ENCODE measurements at places on chromosomes 6 and 20. TPM values are rescaled to one million over a fixed set of nuclear protein-coding genes. Genes with fewer than 3 reads are reported as not detected.

DNA sequence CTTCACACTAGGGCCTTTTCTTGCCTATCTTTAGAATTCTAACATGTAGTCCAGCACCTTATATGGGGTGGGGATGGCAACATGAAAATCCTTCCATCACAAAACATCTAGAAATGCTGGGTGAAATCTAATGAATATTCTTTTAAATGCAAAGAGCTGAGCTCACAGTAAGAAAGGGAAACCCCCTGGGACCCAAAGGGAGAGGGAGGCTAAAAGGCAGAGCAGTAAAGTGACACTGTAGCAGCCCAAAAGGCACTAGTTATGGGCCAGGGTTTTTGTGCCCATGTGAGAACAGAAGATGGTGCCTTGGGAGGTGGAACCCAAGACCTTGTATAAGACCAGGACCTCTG lies 66.7 kb downstream of the TRAM2 start:
- H3K27me3 ChIP-seq = no peaks in the 10 kb centered on the region
- H3K4me3 ChIP-seq = no peak overlapping the region
- peaks cover 71% of the 10 kb centered on the region for H3K4me1 ChIP-seq
- no peak overlapping the region for H3K27ac ChIP-seq
- DNase-seq = no peak

- H3K27me3 ChIP-seq = no peaks in the 10 kb centered on the region
- H3K4me1 ChIP-seq = peaks cover 11% of the 10 kb centered on the region
- no peak overlapping the region for H3K27ac ChIP-seq
- H3K4me3 ChIP-seq = no peak overlapping the region
Measured at GRCh38 chr6:150770637-150771036, 94.9 kb upstream of the MTHFD1L start.

DNA sequence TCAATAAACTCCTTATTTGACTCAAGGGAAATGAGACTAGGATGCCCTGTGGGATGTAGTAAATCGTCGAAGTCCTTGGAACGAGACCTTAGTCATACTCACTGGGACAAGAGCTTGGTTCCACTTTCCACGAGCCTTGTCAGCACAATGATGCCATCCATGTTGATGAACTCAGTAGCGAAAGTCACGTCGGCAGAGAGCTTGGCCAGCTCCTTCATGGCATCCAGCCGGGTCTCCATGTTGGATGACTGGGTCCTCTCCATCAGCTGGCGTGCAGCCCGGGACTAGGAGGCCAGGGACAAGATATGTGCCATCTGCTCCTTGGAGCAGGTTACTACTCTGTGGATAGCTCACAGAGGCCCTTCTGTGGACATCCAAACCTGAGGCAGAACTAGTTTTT lies 17.5 kb downstream of the ELMO2 start:
- DNase-seq = no peak
- H3K4me3 ChIP-seq = no peak overlapping the region
- H3K36me3 ChIP-seq = peaks cover 75% of the 10 kb centered on the region
- H3K27ac ChIP-seq = no peak overlapping the region
- H3K4me1 ChIP-seq = no peaks in the 10 kb centered on the region

Gene LKAAEAR1
- total RNA-seq = not detected

- DNase-seq = no peak
- H3K27me3 ChIP-seq = no peaks in the 10 kb centered on the region
- no peaks in the 10 kb centered on the region for H3K36me3 ChIP-seq
- H3K4me1 ChIP-seq = peaks cover 11% of the 10 kb centered on the region
- no peak overlapping the region for H3K27ac ChIP-seq
Measured at GRCh38 chr6:161918628-161919205, 644.9 kb upstream of the AGPAT4 start.

Gene BANF2
- not detected for total RNA-seq

Gene SMOC2
- 45.8 TPM for total RNA-seq

DNA sequence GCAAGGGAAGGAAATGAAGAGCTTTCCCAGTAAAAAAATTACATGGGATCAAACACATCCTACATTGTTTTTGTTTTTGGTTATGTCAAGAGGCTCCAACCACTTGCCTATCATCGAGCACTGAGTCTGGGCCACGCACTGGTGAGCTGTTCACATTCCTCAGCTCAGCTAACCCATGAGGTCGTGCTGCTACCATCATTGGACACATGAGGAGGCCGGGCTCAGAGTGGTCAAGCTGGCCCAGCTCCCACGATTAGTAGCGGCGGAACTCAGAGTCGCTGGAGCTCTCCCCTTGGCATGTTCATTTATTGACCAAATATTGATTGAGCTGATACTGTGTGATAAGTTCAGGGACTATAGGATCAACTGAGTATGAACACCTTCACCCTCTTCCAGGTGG lies 164.9 kb downstream of the CDH26 start:
- no peak for DNase-seq
- no peak overlapping the region for H3K4me3 ChIP-seq
- no peaks in the 10 kb centered on the region for H3K27me3 ChIP-seq
- H3K36me3 ChIP-seq = no peaks in the 10 kb centered on the region

- H3K36me3 ChIP-seq = no peaks in the 10 kb centered on the region
- DNase-seq = no peak
- H3K27ac ChIP-seq = no peak overlapping the region
Measured at GRCh38 chr20:63119963-63120807, 95.7 kb downstream of the YTHDF1 start.

Gene CD93
- total RNA-seq = 80.7 TPM

DNA sequence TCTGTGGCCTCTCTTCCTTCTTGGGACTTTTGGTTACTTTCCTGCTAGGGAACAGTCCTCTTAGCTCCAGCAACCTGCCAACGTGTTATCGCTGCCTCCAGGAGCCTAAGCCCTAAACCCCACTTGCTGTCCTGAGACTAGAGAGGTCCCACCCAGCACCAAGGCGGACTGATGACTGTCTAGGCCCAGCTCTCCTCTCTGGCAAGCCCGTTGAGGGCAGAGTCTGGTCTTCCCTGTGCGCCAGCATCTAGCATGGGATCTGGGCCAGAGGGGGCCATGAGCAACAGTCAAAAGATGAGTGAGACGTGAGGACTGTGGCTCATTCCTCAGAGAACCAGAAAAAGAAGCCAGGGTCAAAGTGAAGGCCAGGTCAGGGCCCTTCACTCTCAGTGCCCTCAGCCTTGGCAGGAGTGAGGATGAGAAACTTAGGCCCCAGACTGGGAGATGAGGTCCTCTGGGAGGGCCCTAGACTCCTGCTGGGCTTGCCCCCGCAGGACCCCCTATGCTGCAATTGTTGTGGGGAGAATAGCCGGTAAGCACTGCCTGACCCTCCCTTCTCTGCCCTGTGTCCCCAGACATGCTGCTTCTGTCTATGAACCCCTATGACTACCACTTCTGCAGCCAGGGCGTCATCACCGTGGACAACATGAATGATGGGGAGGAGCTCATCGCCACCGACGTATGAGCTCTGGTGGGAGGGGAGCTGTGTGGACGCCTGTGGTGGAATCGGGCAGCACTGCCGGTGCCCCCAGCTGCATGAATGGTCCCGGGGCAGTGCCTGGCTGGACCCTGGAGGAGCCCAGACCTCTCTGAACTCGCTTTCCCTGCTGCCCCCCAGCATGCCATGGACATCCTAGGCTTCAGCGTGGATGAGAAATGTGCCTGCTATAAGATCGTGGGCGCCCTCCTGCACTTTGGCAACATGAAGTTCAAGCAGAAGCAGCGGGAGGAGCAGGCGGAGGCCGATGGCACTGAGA lies 30.9 kb downstream of the MYH7B start:
- no peak for DNase-seq
- no peaks in the 10 kb centered on the region for H3K27me3 ChIP-seq
- no peak overlapping the region for H3K27ac ChIP-seq
- no peak overlapping the region for H3K4me3 ChIP-seq

Gene PLEKHG1
- total RNA-seq = 22.0 TPM

Gene EBF4
- total RNA-seq = 23.7 TPM

Gene ARHGAP18
- 6.9 TPM for total RNA-seq

DNA sequence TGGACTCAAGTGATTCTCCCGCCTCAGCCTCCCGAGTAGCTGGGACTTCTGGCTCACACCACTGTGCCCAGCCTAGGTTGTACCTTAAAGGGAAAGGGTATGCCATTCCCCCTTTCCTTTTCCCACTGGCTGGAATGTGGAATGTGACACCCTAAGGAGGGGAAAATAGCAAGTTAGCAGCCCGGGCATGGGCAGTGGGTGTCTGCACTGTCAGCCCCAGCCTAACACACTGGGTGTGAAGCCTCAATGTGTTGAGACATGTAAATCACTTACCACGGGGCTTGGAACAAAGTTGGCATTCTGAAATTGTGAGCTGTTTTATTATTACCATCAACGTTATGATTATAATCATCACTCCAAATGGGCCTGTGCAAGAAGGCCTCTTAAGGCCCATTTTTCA lies 80.8 kb upstream of the PTPN1 start:
- DNase-seq = no peak
- H3K27me3 ChIP-seq = no peaks in the 10 kb centered on the region
- no peak overlapping the region for H3K27ac ChIP-seq
- H3K36me3 ChIP-seq = no peaks in the 10 kb centered on the region

Gene KCNK16
- total RNA-seq = not detected

- H3K27ac ChIP-seq = no peak overlapping the region
- H3K4me3 ChIP-seq = no peak overlapping the region
- no peaks in the 10 kb centered on the region for H3K36me3 ChIP-seq
- no peaks in the 10 kb centered on the region for H3K4me1 ChIP-seq
- no peaks in the 10 kb centered on the region for H3K27me3 ChIP-seq
- DNase-seq = no peak
Measured at GRCh38 chr6:12504325-12504966, 212.1 kb upstream of the PHACTR1 start.

Gene CD83
- total RNA-seq = 2.1 TPM

GRCh38 chr20:24773168-24773567 lies 175.9 kb upstream of the CST7 start:
- no peak for DNase-seq
- no peak overlapping the region for H3K4me3 ChIP-seq
- no peaks in the 10 kb centered on the region for H3K4me1 ChIP-seq

Gene PRPH2
- 0.42 TPM for total RNA-seq

DNA sequence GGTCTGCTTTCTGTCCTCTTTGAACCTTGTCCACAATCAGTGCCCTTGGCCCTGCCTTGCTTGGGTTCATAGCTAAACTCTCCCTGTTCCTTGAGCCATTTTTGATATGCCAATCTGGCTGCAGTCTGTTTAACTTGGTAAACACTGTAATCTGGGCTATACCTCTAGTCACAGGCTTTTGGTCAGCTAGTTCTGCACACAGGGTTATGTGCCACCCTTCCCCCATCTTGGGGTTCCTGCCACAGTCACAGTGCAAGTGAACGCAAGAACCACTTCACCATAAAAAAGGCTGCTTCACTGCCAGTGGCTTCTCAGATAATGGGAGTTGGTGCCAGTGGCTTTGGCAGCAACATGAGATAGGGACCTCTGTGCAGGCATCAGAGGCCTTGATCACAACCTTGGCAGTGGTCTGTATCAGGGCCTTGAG lies 10.9 kb upstream of the ATRN start:
- no peak overlapping the region for H3K27ac ChIP-seq
- peak; percentile 68 for DNase-seq
- H3K27me3 ChIP-seq = no peaks in the 10 kb centered on the region
- no peaks in the 10 kb centered on the region for H3K4me1 ChIP-seq
- no peak overlapping the region for H3K4me3 ChIP-seq

GRCh38 chr20:57229490-57229889 lies 37.0 kb downstream of the BMP7 start:
- no peak for DNase-seq
- no peak overlapping the region for H3K4me3 ChIP-seq
- no peaks in the 10 kb centered on the region for H3K27me3 ChIP-seq
- H3K4me1 ChIP-seq = peaks cover 3% of the 10 kb centered on the region
- H3K36me3 ChIP-seq = no peaks in the 10 kb centered on the region

DNA sequence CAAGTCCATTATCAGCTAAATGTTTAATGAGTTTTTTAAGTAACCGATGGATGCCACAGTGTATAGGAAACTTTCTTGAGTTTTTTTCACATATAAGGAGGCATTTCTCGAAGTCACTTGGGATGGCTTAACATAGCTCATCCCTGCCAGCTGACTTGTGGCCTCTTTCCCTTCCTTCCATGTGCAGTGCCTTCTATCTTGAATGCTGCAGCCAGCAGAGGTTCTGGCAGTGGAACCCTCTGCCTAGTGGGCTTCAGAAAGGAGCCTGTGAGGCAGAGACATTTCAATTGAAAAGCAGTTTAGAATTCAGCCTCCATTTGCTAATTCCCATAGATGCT lies 51.9 kb downstream of the AKAP12 start:
- H3K27ac ChIP-seq = peak overlapping the region; percentile 79
- no peak overlapping the region for H3K4me3 ChIP-seq
- H3K36me3 ChIP-seq = no peaks in the 10 kb centered on the region
- no peak for DNase-seq

GRCh38 chr6:73798592-73798991 lies 102.6 kb downstream of the CD109 start:
- no peak for DNase-seq
- no peaks in the 10 kb centered on the region for H3K4me1 ChIP-seq
- no peak overlapping the region for H3K4me3 ChIP-seq
- H3K36me3 ChIP-seq = no peaks in the 10 kb centered on the region
- H3K27ac ChIP-seq = no peak overlapping the region

DNA sequence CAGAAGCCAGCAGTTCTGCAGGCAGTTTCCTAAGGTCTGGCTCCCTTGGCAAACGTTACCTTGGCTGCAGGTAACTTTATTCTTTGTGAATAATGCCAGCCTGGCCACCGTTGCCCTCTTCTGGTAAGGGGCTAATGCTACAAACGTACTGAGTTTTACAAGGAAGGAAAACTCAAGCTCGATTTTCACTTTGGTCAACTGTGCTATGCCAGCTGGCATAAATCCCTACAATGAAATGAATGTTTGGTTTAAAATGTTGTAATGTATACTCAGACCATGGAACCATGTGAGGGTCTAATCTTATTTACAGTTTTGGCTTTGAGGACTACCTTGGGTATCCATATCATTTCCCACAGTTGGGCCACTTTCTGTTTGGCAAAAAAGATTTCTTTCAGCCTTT lies 101.4 kb downstream of the SLX4IP start:
- no peak overlapping the region for H3K4me3 ChIP-seq
- H3K4me1 ChIP-seq = peaks cover 5% of the 10 kb centered on the region
- H3K27me3 ChIP-seq = no peaks in the 10 kb centered on the region
- no peaks in the 10 kb centered on the region for H3K36me3 ChIP-seq

DNA sequence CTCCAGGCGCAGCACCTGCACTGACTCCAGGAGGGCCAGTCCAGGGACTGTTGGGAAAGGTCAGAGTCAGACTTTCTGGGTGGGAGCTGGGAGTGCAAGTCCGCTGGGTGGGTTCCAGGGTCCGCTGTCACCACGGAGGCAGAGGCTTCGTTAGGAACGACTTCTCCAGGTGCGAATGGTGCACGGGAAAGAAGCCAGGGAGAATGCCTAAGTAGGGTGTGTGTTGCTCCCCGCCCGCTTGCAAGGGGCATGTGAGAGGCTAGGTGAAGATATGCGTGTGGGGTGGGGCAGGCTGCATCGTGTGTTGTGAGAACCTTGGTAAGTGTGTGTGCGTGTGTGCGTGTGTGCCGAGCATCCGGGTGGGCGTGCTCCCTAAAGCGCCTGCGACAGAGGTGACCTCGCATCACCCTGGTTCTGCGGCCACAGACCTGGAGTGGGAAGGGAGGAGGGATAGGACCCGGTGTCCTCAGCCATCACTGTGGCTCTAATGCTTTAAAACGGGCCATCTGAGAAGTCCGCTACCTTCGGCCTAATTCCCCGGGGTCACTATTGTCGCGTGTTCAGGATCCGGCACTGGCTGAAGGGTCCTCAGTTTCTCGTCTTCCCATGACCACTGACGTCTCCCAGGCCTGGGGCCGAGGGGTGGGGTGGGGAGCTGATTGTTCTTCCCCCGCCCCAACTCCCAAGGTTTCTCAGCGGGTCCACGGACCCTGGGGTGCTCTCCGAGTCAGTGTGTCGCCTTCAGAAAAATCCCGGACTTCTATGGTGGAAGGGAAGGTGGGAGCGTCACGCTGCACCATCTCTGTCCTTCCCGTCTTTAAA lies 6.1 kb downstream of the SLC32A1 start:
- H3K4me1 ChIP-seq = peaks cover 57% of the 10 kb centered on the region
- no peaks in the 10 kb centered on the region for H3K36me3 ChIP-seq
- no peak overlapping the region for H3K27ac ChIP-seq
- no peak for DNase-seq

All from esophagus muscularis mucosa (tissue), 4 donors.